ENCODE measurements at places on chromosomes 11 and 22. TPM values are rescaled to one million over a fixed set of nuclear protein-coding genes. Genes with fewer than 3 reads are reported as not detected.

Gene ELFN2
- total RNA-seq, result 1.6 TPM

Gene KCNK4
- not detected for total RNA-seq

DNA sequence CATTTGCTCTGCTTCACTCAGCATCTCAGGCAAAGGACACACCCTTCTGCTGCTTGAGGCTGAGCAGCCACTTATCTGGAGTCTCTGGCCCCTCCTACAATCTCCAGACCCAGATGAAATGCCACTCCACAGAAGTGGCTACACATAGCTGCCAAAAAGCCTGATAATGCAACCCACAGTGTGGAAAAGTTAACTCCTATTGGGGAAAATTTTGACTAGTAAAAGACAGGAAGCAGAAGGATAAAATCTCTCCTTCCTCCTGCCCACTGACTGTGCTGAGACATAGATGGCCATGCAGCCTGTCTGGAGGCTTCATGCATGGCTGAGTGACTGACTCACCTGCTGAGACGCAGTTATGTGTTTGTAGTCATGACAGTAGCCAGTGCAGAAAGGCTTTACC, 92.3 kb upstream of the TEAD1 start:
- no peaks in the 10 kb centered on the region for H3K36me3 ChIP-seq
- peaks cover 4% of the 10 kb centered on the region for H3K4me1 ChIP-seq
- H3K27me3 ChIP-seq, result no peaks in the 10 kb centered on the region

DNA sequence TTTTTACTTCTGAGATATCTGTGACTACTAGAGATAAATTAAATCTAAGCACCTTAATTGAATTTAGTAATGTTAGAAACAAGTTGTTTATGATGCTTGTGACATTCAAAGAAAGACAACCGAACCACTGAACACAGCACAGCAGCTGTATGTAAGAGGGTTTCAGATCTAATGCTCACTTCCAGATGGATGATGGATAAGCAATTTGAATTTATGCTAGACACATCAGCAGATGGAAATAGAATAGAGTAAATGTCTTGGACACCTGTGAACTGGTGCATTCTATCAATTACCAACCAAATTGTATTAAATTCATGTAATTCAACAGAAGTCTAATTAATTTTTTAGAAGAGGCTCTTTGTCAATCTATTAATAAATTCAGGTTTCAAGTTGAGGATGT, 306.3 kb downstream of the CNTN5 start:
- no peak overlapping the region for H3K4me3 ChIP-seq
- H3K4me1 ChIP-seq, result no peaks in the 10 kb centered on the region
- H3K36me3 ChIP-seq, result no peaks in the 10 kb centered on the region
- H3K27ac ChIP-seq, result no peak overlapping the region
- no peaks in the 10 kb centered on the region for H3K27me3 ChIP-seq

All from body of pancreas (tissue), 4 donors.